Right renal cortex interstitium (tissue), 3 donors: ENCODE measurements at places on chromosomes 7 and 10. TPM values are rescaled to one million over a fixed set of nuclear protein-coding genes. Genes with fewer than 3 reads are reported as not detected.

DNA sequence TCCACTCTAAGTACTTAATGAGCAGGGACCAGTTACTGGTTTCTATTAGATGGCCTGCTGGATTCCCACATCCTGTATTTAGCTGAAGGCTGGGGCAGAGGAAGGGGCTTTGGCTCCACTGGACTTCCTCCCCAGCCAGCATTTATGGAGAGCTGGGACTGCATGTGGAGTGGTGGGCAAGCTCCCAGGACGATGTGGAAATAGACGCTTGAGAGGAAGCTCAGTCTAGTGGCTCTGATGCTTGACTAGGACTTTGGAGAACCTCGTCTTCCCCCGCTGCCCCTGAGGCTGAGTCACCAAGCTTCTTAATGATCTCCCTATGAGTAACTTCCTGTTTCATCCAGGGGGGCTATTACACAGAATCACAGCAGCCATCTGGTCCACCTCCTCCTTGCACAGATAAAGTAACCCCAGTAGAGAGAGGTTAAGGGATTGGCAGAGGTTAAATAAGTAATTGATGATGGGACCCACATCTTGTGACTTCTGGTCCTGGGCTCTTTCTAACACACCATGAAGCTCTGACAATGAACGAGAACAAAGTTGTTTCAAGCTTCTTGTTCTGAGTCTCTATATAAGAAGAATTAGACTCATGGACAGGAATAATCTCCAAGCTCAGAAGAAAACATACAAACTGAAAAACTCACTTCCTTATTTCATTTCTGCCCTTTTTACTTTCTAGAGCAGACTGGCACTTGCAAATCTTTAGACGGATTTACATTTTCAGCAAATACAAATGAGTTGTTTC is 126.2 kb downstream of the PRPF18 start:
- DNase-seq, result no peak

- DNase-seq, result no peak
Observed at GRCh38 chr7:48611993-48612392, 312.4 kb upstream of the CDC14C start.

DNA sequence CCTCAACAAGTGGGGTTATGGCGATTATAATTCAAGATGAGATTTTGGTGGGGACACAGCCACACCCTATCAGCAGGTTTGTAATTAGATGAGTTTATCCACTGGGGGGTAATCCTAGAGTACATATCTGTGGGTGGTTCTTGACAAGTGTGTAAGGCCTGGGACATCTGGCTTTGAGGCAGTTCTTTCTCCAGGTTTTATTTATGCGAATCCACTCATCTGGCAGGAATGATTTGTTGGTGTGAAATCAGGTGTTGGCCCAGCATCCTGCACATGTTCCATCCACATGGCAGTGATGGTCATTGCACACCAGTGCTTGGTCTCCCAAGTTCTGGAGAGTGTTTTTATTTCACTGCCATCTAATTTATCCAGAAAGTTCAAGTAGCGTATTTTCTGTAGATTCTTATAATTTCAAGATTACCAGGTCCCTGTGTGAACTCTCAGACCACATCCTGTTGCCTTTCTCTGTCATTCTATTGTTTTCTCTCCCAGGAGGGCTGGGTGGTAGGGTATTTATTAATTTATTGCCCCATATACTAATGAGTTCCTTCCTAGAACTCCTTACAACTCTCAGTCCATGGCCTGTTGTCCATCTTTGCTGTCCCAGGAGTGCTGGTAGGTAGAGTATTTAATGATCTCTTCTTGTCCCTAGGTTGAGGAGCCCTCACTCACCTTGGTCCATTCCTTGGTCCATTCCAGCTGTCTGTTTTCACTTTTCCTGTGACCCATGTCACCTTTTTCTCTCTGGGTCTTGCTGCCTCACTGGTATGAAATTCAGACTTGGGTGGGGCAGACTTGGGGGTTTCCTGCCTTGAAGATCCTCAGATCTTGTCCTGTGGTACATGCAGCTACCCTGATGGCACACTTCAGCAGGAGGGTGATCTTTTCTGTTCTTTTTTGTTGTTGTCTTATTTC is 10.4 kb downstream of the RALA start:
- no peak for DNase-seq

GRCh38 chr10:77504196-77504872 is 133.3 kb downstream of the KCNMA1 start:
- DNase-seq, result no peak

- DNase-seq, result no peak
Observed at GRCh38 chr10:33887188-33887587, 552.7 kb upstream of the NRP1 start.

DNA sequence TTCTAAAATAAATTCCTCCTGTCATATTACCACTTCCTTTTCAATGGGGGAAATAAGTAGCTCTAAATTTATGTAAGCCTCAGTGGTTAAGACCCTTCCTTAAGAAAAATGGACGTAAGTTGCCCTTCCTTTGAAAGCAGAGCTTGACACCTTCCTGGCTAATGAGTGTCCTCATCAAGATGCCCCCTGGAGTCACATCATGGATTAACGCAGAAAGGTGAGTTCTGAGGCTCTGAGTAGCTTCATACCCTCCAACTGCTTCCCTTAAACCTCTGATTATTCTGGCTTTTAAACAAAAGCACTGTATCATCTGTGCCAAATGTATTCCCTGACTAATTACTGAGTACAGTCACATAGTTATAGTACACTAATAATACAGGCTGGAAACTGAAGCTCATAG is 14.7 kb downstream of the KCTD7 start:
- DNase-seq, result no peak

DNA sequence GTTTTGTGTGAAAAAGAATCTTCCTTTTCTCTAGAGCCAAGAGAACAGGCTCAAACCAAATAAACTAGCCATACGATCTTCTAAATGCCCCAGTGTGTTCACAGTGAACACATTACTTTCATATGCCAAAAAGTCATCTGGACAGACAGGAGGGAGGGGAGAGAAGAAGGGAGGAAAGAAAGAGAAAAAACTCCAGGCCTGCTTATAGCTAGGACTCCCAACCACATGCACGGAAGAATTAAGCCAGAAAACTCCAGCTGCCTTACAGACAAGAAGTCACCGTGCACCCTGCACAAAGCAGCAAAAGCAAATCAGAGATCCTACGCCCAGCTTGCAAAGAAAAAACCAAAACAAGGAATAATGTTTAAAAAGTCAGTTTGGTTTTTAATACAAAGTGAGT is 34.3 kb downstream of the SNX8 start:
- DNase-seq, result no peak

DNA sequence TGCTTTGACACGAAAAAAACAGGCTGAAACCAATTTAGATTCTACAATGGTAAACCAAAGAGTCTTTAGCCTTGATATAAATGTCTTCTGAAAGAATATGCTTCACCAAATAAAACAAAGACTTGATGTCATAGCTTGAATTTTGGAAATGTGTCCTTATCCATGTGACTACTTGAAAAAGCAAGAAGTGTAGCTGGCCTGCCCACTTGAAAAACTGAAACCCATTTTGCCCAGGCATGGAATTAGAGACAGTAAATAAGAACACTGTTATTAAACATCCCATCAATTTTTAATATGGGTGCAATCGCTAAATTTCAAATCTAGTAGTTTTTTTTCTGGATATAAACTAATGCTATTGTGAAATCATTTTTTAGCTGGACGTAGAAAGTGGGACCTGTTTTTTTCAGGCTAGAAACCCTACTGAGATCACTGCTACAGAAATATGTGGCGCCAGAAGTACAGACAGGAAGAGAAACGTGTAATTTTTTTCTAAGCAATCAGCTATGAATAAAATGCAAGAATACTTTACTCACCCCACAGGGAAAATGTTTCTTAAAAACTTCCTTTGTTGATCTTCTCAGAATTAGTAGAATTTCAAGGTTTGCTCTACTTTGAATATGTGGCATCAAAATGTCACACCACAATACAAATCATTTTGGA is 56.7 kb downstream of the PIP4K2A start:
- no peak for DNase-seq

DNA sequence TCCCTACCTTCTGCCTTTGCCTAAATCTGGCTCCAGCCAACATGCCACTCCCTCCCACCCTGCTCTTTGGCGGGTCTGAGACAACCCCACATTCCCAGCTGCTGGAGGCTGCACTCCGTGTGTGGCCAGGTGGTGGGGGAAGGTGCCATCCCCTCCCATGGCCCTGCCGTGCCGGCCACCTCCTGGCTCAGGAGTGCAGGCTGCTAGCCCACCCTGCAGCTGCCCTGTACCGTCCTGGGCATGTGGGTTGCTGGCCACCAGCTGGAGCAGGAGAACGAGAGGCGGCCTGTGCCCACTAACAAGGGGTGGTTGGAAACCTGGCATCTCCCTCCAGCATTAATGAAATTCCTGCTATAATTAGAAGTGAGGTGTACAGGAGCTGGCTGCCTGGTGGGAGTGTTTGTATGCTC is 97.6 kb downstream of the ZMIZ1 start:
- no peak for DNase-seq

Gene ARHGEF35
- 26.8 TPM for polyA plus RNA-seq

Gene MRLN
- 0.94 TPM for polyA plus RNA-seq
